Stomach (tissue), 19 donors: ENCODE measurements at places on chromosomes 16 and 17. TPM values are rescaled to one million over a fixed set of nuclear protein-coding genes. Genes with fewer than 3 reads are reported as not detected.

CFAP119 gene
- total RNA-seq: 13.9 TPM

GPATCH8 gene
- 21.0 TPM for total RNA-seq

HSD17B2 gene
- 19.6 TPM for total RNA-seq

KRTAP29-1 gene
- total RNA-seq: not detected

- peaks cover 49% of the 10 kb centered on the region for H3K4me1 ChIP-seq
- H3K27ac ChIP-seq: peak overlapping the region; percentile 73
- DNase-seq: peak; percentile 24
Observed at GRCh38 chr17:17056156-17056539, 13.9 kb downstream of the MPRIP start.

DNA sequence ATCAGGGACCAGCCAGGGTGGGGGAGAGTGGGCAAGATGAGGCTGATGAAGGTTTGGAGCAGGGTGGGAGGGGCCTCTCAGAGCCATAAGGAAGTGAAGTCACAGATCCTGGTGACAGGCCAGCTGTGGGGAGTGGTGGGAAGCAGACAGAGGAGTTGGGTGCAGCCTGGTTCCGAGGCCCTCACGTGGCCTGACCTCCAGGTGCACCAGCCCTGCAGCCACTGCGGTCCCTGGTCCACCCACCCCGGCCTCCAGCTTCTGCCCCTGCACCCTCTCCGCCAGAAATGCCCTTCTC is 3.9 kb upstream of the ZFPM1 start:
- H3K4me1 ChIP-seq: peaks cover 33% of the 10 kb centered on the region
- no peak overlapping the region for H3K27ac ChIP-seq
- H3K36me3 ChIP-seq: no peaks in the 10 kb centered on the region
- H3K4me3 ChIP-seq: no peak overlapping the region
- H3K27me3 ChIP-seq: no peaks in the 10 kb centered on the region
- DNase-seq: no peak

DNA sequence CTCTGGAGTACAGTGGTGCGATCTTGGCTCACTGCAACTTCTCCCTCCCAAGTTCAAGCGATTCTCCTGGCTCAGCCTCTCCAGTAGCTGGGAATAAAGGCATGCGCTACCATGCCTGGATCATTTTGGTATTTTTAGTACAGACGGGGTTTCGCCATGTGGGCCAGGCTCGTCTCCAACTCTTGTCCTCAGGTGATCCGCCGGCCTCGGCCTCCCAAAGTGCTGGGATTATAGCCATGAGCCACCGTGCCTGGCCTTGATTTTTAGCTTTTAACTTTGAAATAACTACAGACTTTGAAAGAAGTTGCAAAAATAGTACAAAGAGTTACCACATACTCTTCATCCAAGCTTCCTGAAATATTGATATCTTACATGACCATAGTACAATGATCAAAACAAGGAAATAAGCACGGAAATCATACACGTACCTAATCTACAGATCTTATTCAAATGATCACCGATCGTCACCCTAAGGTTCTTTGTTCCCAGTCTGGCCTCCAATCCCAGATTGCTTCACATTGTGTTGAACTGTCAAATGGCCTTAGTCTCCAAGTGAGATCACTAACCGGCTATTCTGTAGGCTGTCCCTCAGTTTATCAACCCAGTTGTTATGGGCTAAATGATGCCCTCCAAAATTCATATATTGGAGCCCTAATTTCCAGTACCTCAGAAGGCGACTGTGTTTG is 18.4 kb downstream of the NPIPA1 start:
- H3K36me3 ChIP-seq: no peaks in the 10 kb centered on the region
- no peak for DNase-seq
- peaks cover 15% of the 10 kb centered on the region for H3K4me1 ChIP-seq
- H3K27ac ChIP-seq: no peak overlapping the region
- H3K27me3 ChIP-seq: no peaks in the 10 kb centered on the region
- H3K4me3 ChIP-seq: no peak overlapping the region

GRCh38 chr17:351449-351738 is 1.2 kb downstream of the RPH3AL start:
- no peak for DNase-seq
- peak overlapping the region; percentile 55 for H3K27ac ChIP-seq
- H3K36me3 ChIP-seq: no peaks in the 10 kb centered on the region
- H3K4me3 ChIP-seq: no peak overlapping the region

DNA sequence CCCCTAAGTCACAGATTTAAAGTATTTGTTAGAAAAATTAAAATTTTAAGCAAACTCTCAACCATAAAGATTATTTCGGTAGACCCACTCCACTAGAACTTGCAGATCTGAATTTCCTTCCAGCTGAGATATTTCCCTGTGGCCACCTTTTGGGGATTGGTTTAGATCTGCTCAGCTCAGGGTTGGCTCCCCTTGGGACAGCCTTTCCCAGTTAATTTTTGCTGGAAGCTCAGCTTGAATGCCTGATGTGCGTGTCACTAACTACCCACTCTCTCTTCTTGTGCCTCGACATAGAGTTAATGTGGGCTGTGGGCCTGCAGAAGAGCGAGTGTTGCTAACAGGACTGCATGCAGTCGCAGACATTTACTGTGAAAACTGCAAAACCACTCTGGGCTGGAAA is 57.6 kb downstream of the YPEL2 start:
- peaks cover 53% of the 10 kb centered on the region for H3K36me3 ChIP-seq
- H3K4me1 ChIP-seq: no peaks in the 10 kb centered on the region
- H3K27me3 ChIP-seq: no peaks in the 10 kb centered on the region
- no peak for DNase-seq

- peaks cover 15% of the 10 kb centered on the region for H3K36me3 ChIP-seq
- H3K4me1 ChIP-seq: peaks cover 52% of the 10 kb centered on the region
- H3K27me3 ChIP-seq: no peaks in the 10 kb centered on the region
- DNase-seq: no peak
- no peak overlapping the region for H3K27ac ChIP-seq
Observed at GRCh38 chr16:67664258-67664657, 2.3 kb downstream of the ENKD1 start.

GRCh38 chr17:61783556-61784304 is 79.6 kb downstream of the BRIP1 start:
- H3K4me1 ChIP-seq: no peaks in the 10 kb centered on the region
- H3K36me3 ChIP-seq: no peaks in the 10 kb centered on the region
- DNase-seq: no peak
- no peak overlapping the region for H3K4me3 ChIP-seq
- H3K27ac ChIP-seq: no peak overlapping the region

DNA sequence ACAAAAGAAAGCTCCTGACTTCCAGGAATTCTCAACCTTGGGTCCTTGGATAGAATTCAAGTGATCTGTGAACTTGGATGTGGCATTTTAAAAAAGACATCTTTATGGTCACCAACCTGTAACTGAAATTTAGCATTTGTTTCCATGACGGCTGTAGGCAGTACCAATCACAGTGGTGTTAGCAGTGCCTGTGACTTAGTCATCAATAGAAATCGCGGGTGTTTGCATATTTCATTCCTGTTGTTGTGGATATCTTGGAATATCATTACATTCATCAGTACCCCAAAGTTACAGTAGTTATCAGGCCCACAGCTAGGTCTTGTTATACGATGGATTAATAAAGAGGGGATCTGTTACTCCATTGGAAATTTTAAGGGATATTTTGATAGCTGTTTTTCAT is 81.6 kb downstream of the CMIP start:
- H3K27me3 ChIP-seq: no peaks in the 10 kb centered on the region
- DNase-seq: no peak
- no peak overlapping the region for H3K4me3 ChIP-seq
- H3K27ac ChIP-seq: no peak overlapping the region
- H3K36me3 ChIP-seq: no peaks in the 10 kb centered on the region
- peaks cover 27% of the 10 kb centered on the region for H3K4me1 ChIP-seq

DNA sequence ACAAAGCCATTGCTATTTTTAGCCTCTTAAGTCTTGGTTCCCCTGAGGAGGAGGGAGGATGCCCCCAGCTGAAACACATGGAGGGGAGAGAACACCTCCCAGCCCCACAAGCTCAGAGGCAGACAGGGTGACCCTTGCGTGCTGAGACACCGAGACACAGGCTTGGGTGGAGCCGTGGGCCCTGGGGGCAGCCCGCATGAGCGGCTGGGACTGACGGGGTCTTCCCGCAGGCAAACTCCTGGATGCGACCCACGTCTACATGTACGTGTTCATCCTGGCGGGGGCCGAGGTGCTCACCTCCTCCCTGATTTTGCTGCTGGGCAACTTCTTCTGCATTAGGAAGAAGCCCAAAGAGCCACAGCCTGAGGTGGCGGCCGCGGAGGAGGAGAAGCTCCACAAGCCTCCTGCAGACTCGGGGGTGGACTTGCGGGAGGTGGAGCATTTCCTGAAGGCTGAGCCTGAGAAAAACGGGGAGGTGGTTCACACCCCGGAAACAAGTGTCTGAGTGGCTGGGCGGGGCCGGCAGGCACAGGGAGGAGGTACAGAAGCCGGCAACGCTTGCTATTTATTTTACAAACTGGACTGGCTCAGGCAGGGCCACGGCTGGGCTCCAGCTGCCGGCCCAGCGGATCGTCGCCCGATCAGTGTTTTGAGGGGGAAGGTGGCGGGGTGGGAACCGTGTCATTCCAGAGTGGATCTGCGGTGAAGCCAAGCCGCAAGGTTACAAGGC is 9.8 kb downstream of the SLC16A3 start:
- peak overlapping the region; percentile 8 for H3K4me3 ChIP-seq
- H3K27ac ChIP-seq: peak overlapping the region; percentile 67
- peak; percentile 90 for DNase-seq
- H3K36me3 ChIP-seq: peaks cover 32% of the 10 kb centered on the region
- no peaks in the 10 kb centered on the region for H3K27me3 ChIP-seq

- H3K27me3 ChIP-seq: peaks cover 6% of the 10 kb centered on the region
- no peak overlapping the region for H3K27ac ChIP-seq
- no peak overlapping the region for H3K4me3 ChIP-seq
- H3K4me1 ChIP-seq: no peaks in the 10 kb centered on the region
- DNase-seq: no peak
- no peaks in the 10 kb centered on the region for H3K36me3 ChIP-seq
Observed at GRCh38 chr16:10813099-10813455, 5.5 kb downstream of the TVP23A start.

GRCh38 chr17:43846963-43847371 is at the start of gene CD300LG:
Gene CD300LG, plus strand, starts transcription at chr17:43847176. Its CDS starts 41 bp downstream, at chr17:43847217.
- no peaks in the 10 kb centered on the region for H3K27me3 ChIP-seq
- no peak within 1 kb of the TSS for H3K27ac ChIP-seq
- no peak for DNase-seq
- H3K4me3 ChIP-seq: no peak within 1 kb of the TSS
- H3K4me1 ChIP-seq: no peaks in the 10 kb centered on the region

DNA sequence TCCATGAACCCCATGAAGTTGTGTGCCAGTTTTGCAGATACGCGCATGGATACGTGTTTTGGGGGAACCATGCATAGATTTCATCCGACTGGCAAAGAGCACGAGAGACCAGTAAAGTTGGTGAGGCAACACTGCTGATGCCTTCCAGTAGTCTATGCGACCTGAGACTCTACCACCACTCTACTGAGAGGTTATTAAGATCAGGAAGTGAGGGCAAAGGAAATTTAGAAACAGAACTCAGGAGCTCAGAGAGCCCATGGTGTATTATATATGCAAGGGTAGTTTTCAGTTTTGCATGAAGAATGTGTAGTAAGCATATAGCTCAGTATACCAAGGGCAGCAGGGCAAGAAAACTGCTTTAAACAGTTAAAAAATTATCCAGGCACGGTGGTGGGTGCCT is 4.2 kb downstream of the SLX4 start:
- no peaks in the 10 kb centered on the region for H3K27me3 ChIP-seq
- H3K4me3 ChIP-seq: no peak overlapping the region
- no peak for DNase-seq
- H3K36me3 ChIP-seq: peaks cover 11% of the 10 kb centered on the region

- no peak overlapping the region for H3K4me3 ChIP-seq
- no peak overlapping the region for H3K27ac ChIP-seq
- H3K27me3 ChIP-seq: no peaks in the 10 kb centered on the region
- DNase-seq: no peak
- peaks cover 4% of the 10 kb centered on the region for H3K4me1 ChIP-seq
Observed at GRCh38 chr16:74290356-74290755, 6.3 kb upstream of the PSMD7 start.

- DNase-seq: peak; percentile 62
- H3K27ac ChIP-seq: no peak within 1 kb of the TSS
- no peaks in the 10 kb centered on the region for H3K36me3 ChIP-seq
- H3K27me3 ChIP-seq: peaks cover 63% of the 10 kb centered on the region
- H3K4me1 ChIP-seq: peaks cover 41% of the 10 kb centered on the region
Observed at GRCh38 chr17:44363613-44364159, at the start of gene FAM171A2. Gene FAM171A2, minus strand, starts transcription at chr17:44363853. Its CDS starts 139 bp downstream, at chr17:44363714.

- H3K36me3 ChIP-seq: no peaks in the 10 kb centered on the region
- DNase-seq: peak; percentile 46
- H3K4me3 ChIP-seq: no peak overlapping the region
- H3K27me3 ChIP-seq: no peaks in the 10 kb centered on the region
- H3K4me1 ChIP-seq: no peaks in the 10 kb centered on the region
Observed at GRCh38 chr17:68850749-68851510, 104.3 kb downstream of the ABCA8 start.

DNA sequence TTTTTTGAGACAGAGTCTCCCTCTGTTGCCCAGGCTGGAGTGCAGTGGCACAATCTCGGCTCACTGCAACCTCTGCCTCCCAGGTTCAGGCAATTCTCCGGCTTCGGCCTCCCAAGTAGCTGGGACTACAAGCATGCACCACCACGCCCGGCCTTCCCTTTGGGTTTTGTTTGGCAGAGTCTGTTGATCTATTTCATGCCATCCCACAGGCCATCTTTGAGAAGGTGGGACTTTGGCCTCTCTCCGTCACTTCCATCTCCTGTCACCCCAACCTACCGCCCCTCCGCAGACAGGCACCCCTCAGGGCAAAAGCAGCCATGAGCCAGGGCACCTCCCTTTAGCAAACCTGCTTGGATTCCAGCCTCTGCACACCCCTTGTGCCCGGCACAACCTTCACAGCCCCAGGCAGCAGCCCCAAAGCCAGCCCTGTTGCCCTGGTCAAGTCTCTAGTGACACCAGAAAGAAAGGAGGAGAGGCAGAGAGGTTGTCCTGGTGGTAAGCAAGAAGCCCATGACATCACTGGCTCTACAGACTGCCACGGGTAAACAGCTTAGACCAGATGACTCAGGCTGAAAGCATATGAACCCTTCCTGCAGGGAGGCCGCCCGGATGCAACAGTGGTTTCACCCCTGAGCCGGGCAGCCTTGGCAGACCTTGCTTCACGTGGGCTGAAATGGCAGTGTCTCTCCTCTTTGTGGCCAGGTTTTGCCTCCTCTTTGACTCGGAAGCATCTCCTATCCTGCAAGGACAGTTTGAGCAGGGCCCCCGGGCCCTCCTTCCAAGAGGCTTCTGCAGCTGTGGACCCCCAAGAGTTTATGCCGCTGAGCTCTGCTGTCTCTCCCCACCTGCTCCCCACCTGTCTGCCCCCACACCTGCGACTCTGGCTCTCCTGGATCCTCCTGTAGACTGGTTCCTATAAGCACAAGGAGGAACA is 8.1 kb upstream of the TIMP2 start:
- DNase-seq: peak; percentile 74
- peaks cover 23% of the 10 kb centered on the region for H3K4me1 ChIP-seq
- no peak overlapping the region for H3K4me3 ChIP-seq

GRCh38 chr17:3598078-3598477 is 11.1 kb downstream of the TRPV1 start:
- no peak for DNase-seq
- no peaks in the 10 kb centered on the region for H3K27me3 ChIP-seq
- H3K36me3 ChIP-seq: peaks cover 18% of the 10 kb centered on the region
- no peak overlapping the region for H3K27ac ChIP-seq
- H3K4me3 ChIP-seq: no peak overlapping the region
